IPS-NIHi11 (cell line): ENCODE measurements at places on chromosomes 4 and X.

DNA sequence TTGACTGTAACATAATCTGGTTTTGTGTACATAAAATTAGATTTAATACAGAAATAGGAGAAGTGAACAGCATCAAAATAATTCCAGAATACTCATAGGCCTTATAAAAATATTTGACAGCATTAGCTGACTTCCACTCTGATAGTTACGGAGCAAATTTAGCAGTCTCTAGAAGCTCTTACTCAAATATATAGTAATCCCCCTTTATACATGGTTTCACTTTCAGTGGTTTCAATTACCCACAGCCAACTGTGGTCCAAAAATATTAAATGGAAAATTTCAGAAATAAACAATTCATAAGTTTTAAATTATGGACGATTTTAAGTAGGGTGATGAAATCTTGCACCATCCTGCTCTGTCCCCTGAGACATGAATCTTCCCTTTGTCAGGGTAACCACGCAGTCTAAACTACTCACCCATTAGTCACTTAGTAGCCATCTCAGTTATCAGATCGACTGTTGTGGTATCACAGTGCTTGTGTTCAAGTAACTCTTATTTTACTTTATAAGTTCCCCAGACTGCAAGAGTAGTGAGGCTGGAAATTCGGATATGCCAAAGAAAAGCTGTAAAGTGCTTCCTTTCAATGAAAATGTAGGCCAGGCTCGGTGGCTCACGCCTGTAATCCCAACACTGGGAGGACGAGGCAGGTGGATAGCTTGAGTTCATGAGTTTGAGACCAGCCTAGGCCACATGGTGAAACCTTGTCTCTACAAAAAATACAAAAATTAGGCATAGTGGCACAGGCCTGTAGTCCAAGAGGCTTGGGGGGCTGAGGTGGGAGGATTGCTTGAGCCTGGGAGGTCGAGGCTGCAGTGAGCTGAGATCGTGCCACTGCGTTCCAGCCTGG, 17.2 kb upstream of the RTL9 start:
- no peak for DNase-seq

DNA sequence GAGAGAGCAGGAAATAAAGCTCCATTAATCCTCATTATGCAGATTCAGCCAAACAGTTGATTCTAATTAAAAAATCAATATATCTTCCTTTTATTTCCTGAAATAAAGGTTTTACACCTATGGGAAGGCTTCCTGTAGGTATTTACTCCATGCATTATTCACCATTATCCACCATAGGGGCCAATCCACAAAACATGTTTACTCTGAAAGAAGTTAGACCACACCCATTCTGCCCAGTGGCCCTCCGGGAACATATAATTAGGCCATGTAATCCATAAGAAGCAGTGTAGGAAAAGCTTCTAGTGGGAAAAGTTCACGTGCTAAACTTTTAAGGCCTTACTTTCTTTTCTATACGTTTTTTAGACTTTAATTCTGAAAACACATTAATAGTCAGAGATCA, 57.7 kb downstream of the SAT1 start:
- no peak for DNase-seq

- no peak for DNase-seq
These were observed 2.0 kb upstream of the SOD3 start for GRCh38 chr4:24793219-24794005.

- no peak for DNase-seq
These were observed 39.4 kb upstream of the NDP start for GRCh38 chrX:44012484-44013096.

DNA sequence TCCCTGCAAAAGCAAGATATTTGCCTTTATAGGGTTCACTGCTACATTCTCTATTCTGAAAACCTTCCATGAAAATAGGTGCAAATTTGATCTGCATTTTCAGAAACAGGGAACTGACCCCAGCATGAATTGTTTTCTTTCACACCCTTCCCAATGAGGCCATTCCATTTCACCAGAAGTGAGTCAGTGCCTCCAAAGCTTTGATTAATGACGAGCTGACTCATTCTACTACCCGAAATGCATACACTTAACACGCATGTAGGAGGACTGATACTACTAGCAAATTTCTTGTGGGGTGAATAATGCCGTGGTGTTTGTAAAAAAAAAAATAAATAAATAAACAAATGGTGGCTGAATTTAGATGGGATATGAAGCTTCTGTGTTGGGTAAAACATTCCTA, 146.9 kb upstream of the FGF13 start:
- DNase-seq: no peak

GRCh38 chr4:6019316-6020263, 1.4 kb upstream of the C4orf50 start:
- DNase-seq: peak; percentile 82

DNA sequence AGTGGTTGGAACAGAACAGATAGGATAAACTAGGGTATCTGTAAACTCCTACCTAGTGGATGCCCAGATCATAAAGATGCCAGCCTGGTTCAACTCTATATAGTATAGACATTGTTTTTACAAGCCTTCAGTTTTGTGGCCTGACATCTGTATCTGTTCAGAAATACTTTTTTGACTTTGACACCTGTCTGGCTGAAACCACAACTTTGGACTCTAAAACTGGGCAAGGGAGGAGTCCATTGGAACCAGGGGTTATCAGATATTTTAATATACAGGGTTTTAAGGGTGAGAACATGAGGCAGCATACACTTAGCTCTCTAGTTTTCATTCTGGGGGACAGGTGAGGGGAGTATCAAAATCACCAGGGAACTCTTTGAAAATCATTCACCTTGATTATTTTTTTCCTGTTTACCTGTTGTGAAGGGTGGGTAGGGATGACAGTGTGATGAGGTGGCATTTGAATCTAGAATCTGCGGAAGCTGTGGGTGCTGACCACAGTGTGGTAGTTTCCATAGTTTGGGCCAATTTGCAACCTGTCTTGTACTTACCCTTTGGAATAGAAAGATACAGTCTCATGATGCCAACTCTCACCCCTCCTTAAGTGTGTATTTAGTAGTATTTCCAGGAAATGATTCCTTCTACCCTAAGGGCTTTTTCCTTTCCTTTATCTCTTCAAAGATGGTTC, 20.6 kb downstream of the GAB1 start:
- DNase-seq: no peak

DNA sequence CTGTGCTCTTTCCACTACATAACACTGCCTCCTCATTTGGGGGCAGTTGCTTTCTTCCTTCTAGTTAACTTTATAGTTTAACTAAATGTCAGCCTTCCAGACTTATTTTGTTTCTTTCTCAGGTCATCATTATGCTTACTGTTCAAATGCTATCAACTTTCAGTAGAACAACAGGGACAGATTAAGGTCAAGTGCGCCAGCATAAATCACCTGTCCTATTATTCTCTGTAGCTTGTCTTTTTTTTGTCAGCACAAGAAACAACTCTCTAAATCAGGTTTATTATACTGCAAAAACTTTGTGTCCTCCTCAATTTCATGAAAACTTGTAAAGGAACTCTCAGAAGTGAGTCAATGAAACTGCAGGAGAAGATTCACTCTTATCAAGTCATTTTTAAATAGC, 19.6 kb downstream of the SPANXA2 start:
- DNase-seq: no peak

GRCh38 chrX:40097504-40098263, at the start of gene BCOR:
TSS of gene BCOR (minus strand) at chrX:40097958. CDS start at chrX:40077929, 20,029 bp downstream.
- DNase-seq: no peak

- no peak for DNase-seq
These were observed 18.2 kb upstream of the DDIT4L start for GRCh38 chr4:100208459-100208858.

DNA sequence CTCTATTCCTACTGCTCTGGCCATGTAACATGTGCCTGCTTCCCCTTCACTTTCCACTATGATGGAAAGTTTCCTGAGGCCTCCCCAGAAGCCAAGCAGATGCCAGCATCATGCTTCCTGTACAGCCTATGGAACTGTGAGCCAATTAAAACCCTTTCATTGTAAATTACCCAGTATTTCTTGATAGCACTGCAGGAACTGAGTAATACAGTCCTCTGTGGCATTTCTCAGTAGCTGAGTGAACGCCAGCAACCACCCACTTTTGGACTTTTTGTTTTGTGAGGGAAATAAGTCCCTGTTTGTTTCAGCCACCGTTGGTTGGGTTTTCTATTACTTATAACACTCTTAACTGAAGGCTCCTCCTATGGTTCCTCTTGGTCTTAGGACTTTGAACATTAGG, 104.1 kb downstream of the C4orf51 start:
- no peak for DNase-seq

DNA sequence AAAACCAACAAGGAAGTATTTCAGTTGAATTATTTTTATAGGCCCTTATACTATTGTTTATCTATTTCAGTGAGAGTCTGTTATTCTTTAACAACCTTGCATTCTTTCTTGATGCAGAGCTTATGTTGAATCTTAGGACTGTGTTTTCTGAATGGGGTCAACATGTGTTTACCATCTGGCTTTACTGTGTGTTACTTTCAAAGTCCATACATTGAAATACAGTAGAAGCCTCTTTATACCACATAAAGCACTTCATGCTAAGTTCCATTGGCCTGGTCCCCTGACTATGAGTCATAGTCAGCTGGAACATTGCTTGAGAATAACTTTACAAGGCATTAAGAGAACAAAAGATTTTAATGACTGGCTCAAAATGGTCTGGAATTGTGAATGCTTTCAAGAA, 152.6 kb downstream of the GASK1B start:
- DNase-seq: no peak

- no peak for DNase-seq
These were observed 32.1 kb upstream of the GK start for GRCh38 chrX:30620980-30621618.

DNA sequence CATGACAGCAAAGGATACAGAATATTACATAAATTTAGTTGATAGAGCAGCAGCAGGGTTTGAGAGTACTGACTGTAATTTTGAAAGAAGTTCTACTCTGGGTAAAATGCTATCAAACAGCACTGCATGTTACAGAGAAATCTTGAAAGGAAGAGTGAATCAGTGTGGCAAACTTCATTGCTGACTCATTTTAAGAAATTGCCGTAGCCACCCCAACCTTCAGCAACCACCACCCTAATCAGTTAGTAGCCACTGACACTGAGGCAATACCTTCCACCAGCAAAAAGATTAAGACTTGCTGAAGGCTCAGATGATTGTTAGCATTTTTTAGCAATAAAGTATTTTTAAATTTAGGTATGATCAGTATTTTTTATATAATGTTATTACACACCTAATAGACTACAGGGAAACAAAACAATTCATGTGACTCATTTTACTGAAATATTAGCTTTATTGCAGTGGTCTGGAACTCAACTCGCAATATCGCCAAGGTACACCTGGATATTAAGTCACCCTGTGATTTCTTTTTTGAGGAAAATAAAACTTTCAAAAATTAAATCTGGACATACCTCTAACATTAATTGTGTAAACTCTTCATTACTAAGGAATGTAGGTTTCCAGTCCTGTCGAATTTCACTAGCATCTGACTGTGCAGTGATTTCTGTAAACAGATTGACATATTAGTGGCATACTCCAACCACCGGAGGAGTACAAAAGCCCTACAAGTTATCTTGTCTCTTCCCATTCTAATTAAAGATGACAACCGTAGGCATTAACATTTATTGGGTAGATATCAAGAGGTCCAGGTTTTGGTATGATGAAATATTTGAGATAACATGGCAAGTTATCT, 71.1 kb downstream of the CLOCK start:
- DNase-seq: no peak

GRCh38 chr4:141207961-141208360, 12.7 kb upstream of the ZNF330 start:
- DNase-seq: no peak

DNA sequence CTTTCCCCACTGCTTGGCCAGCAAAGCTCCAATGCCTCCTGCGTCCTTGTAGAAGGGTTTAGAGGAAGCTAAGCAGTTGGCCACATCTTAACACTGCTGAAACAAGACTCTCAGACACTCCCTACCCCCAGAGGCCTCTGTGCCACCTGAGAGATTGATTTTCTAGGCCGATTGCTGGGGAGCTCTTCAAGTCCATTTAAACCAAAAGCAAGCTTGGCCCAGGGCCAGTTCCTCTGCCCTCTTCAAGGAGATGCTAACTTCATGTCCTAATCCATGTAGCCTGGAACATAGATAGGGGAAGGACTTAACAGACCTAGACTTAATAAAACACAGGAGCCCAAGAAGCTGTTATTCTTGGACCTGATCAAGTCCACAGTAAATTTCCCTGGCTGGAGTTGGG, 27.2 kb upstream of the FMR1NB start:
- no peak for DNase-seq

DNA sequence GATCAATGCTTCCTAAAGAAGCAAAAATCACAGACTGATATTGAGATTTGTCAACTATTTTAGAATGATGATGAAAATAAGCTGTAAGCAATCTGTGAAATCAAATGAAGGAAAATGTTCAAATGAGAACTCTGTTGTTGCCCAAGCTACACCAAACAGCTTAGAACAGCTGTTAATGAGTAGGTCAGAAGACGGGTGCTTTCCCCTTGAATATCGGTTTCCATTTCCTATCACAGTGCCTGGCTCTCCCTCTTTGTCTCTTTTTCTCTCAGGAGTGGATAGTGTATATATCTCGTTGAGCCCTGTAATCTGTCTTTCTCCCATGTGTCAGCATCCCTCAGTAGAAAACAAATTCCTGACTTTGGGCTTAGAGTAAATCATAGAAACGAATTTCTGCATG, 1592.9 kb upstream of the TENM3 start:
- DNase-seq: no peak

- no peak for DNase-seq
These were observed 338.2 kb upstream of the GATB start for GRCh38 chr4:152099061-152099425.

GRCh38 chr4:41212616-41213203, 1.6 kb downstream of the APBB2 start:
- DNase-seq: peak; percentile 50

DNA sequence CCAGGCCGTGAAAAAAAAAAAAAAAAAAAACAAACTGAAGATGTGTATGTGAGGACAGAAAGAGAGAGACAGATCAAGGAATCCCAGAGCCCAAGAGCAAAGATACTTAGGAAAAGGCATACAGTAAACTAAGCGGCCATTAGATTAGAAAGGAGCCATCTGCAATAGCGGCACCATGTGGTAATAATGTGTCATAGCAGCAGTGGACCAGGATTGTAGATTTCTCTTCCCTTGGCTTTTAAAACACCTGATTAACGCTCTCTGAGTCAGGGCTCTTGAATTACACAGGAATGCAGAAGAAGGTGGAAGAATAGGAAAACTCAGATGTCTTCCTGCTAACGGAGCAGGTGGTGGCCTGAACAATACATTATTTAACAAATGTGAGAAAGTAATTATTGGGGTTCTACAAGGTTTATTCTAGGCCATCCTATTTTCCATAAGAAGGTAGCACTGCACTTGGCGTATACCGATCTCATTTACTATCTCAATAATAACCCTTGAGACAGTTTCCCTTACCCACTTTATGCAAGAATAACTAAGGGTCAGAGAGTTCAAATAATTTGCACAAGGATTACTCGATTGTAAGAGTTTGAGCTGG, 182.7 kb downstream of the KCNIP4 start:
- DNase-seq: peak; percentile 61

- no peak for DNase-seq
These were observed 20.5 kb downstream of the ARSJ start for GRCh38 chr4:113958766-113959538.

DNA sequence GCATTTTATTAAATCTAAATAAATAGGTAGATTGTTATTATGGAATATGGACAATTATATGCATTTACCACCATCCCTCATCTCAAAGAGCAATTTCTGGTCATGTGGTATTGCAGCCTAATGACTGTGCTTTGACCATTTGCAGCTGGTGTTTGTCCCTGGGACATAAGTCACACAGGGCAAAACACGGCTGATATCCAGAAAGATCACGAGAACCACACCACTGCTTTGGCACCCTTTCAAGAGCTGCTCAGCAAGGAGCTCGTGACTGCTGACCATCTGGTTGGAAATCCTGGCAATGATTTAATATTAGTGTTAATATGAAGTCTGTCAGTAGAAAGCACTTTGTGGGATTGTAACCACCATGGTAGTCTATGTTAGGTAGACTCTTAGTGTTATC, 545.0 kb downstream of the GBA3 start:
- DNase-seq: no peak
